ENCODE measurements at places on chromosomes 3 and 15.

DNA sequence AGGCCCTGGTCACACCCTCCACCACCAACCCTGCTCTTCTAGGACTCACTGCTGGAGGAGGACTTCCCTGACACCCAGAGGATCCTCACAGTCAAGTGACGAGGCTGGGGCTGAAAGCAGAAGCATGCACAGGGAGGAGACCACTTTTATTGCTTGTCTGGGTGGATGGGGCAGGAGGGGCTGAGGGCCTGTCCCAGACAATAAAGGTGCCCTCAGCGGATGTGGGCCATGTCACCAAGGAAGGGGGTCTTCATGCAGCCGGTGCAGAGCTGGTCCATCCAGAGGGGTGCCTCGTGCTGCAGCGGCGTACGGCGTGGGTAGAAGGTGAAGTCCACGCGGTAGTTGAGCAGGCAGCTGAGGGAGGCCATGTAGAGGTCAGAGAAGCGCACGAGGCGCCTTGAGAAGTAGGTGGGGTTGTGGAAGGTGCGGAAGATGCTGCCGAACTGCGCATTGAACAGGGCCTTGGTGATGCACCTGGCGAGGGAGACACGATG, 9.4 kb downstream of the NT5DC2 start:
- DNase-seq: no peak

GRCh38 chr3:57787867-57788623, 31.9 kb downstream of the SLMAP start:
- no peak for DNase-seq

- no peak for DNase-seq
Observed at GRCh38 chr3:51715977-51716294, 9.1 kb downstream of the GRM2 start.

DNA sequence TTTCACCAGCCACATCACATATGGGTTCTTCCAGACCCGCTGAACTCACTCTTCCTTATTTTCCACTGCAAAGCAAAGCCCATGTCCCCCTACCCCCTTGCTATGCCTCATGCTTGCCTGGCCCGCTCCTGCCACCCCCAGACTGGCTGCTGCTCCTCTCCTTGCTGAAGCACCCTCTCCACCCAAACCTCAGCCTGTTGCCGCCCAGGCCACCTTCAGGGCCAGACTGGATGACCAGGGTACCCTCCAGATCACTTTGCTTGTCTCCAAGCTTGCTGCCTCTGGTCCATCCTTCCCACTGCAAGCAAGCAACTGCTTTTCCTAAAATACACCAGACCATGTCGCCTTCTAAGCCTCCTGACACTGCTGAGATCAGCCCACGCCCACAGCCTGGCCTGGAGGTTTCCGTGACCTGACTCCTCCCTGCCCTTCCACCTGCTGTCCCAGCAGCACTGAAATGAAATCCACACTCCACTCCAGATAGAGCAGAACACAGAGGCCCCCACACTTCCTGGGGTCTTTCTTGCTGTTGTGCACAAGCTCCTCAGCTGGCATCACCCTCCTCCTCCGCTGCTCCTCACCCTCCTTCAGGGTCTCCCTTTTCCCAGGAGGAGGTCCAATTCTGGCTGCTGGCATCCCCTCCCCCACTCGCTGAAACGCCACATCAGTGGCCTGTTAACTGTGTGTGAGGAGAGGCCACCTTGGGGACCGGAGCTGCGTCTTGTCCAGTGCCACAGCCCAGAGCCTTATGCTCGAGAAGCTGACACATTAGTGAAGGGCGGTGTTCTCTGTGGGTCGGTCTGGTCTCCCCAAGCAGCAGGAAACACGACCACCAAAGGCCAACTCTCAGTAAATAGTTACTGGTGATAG, 99.1 kb downstream of the ADCY5 start:
- no peak for DNase-seq

GRCh38 chr15:60975218-60975617, 253.9 kb downstream of the RORA start:
- DNase-seq: no peak

DNA sequence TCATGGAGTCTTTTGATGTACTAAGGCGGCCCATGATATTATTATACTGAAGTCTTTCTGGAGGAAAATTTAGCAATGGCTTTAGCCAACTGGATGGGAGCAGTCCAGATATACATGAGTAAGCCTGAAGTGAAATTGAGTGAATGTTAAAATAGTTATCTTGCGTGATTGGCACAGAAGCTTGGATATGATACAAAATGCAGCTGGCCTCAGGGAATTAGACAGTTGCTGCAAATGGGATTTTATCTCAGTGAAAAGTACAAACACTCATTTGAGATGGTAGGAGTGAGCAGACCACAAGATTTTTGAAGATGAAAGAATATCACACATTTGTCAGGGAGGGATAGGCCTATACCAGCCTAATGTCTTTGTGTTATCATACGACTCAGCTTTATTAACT, 8.9 kb downstream of the LMOD3 start:
- no peak for DNase-seq

GRCh38 chr15:48603922-48604321, 41.6 kb downstream of the FBN1 start:
- no peak for DNase-seq

All from CD4-positive, alpha-beta T cell treated with Interleukin-4 for 4 hours (primary cell).